ENCODE measurements at places on chromosomes 2 and 18. TPM values are rescaled to one million over a fixed set of nuclear protein-coding genes. Genes with fewer than 3 reads are reported as not detected.

DNA sequence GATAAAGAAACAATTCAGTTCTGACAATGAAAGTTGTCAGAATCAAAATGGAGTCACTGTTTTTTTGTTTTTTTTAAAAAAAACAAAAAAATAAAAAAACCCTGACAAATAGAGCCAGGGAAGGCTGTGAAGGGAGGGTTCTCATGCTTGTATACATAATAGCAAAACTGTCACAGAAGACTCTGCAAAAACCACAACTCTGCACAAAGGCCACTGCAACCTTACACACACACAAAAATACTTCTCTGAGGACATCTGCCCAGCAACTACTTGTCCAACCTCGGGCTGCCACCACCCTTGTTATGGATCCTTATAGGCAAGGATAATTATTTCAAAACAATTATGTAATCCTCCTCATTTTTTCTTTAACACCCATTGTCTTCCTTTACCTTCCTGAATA is 41.9 kb upstream of the C2orf66 start:
- H3K36me3 ChIP-seq: peaks cover 48% of the 10 kb centered on the region
- H3K27me3 ChIP-seq: no peaks in the 10 kb centered on the region
- H3K27ac ChIP-seq: peak overlapping the region; percentile 28
- H3K4me1 ChIP-seq: peaks cover 28% of the 10 kb centered on the region

DNA sequence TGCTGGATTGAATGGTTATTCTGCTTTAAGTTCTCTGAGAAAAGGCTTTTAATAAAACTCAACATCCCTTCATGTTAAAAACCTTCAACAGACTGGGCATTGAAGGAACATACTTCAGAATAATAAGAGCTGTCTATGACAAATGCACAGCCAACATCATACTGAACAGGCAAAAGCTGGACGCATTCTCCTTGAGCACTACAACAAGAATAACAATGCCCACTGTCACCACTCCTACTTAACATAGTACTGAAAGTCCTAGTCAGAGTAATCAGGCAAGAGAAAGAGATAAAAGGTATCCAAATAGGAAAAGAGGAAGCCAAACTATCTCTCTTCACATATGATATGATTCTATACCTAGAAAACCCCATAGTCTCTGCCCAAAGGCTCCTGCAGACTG is 641.4 kb downstream of the IRS1 start:
- no peak overlapping the region for H3K4me3 ChIP-seq
- no peak for DNase-seq
- no peaks in the 10 kb centered on the region for H3K36me3 ChIP-seq
- H3K27ac ChIP-seq: no peak overlapping the region

DNA sequence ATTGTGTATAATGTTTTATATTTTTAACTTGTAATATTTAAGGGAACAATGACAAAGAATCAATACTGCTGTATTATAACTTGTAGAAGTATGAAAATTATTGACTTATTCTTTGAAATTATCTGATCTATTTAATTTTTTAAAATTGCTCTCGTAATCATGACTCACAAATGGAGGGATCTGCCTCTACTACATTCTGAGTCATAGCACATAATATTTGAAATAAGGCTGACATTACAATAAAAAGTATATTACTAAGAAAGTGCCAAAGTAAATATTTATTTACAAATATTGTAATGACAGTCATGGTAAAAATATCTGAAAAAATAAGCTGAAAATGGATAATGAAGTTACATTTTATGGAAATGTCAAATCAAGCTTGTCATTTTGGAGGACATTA is 1144.6 kb upstream of the CDH2 start:
- no peak overlapping the region for H3K4me3 ChIP-seq
- no peak overlapping the region for H3K27ac ChIP-seq
- H3K4me1 ChIP-seq: no peaks in the 10 kb centered on the region
- H3K36me3 ChIP-seq: no peaks in the 10 kb centered on the region
- H3K27me3 ChIP-seq: no peaks in the 10 kb centered on the region

- no peak overlapping the region for H3K4me3 ChIP-seq
- no peaks in the 10 kb centered on the region for H3K36me3 ChIP-seq
- H3K27ac ChIP-seq: no peak overlapping the region
- no peak for DNase-seq
Observed at GRCh38 chr2:12603781-12604295, 112.9 kb upstream of the TRIB2 start.

DNA sequence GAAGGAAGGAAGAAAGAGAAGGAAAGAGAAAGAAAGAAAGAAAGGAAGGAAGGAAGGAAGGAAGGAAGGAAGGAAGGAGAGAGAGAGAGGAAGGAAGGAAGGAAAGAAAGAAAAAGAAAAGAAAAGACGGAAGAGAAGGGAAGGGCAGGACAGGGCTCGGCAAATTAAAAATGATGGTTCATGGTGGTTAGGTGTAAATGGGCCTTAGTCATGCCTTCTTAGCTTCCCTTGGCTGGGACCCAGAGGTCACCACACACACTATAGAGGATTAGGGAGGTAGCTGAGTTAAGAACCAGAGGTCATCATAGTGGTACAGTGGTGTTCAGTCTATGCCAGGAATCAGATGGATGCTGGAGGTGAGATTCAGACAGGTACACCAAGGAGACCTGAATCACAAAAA is 9.3 kb upstream of the ATL2 start:
- no peak overlapping the region for H3K4me3 ChIP-seq
- peaks cover 3% of the 10 kb centered on the region for H3K27me3 ChIP-seq
- H3K4me1 ChIP-seq: peaks cover 20% of the 10 kb centered on the region
- no peak for DNase-seq

GRCh38 chr2:238228700-238229099 is 11.1 kb downstream of the HES6 start:
- peaks cover 29% of the 10 kb centered on the region for H3K27me3 ChIP-seq
- H3K4me1 ChIP-seq: peaks cover 13% of the 10 kb centered on the region
- no peak overlapping the region for H3K27ac ChIP-seq

DNA sequence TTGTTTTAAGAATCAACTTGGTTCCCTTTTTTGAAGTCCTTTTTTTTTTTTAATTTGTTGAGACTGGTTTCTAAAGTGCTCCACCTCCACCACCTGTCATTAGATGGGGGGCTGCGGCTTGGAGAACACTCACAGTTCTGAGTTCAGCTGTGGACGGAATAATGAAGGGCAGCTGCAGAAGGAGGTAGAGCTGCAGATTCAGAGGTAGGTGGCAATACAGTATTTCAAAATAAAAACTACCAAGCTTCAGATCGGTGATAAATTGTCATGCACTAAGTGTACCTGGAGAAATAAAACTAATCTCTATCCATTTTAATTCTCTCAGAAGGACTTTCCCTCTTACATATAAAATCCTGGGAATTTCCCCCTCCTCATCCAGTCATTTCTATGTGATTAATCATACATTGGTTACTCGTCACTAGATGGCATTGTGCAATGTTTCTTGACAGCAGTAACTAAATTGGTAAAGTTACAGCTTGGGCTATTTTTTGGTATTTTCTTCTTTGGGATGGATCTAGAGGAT is 81.1 kb upstream of the SLC39A10 start:
- H3K27ac ChIP-seq: peak overlapping the region; percentile 40
- no peak for DNase-seq
- H3K4me1 ChIP-seq: peaks cover 31% of the 10 kb centered on the region
- H3K27me3 ChIP-seq: no peaks in the 10 kb centered on the region
- H3K4me3 ChIP-seq: no peak overlapping the region

DNA sequence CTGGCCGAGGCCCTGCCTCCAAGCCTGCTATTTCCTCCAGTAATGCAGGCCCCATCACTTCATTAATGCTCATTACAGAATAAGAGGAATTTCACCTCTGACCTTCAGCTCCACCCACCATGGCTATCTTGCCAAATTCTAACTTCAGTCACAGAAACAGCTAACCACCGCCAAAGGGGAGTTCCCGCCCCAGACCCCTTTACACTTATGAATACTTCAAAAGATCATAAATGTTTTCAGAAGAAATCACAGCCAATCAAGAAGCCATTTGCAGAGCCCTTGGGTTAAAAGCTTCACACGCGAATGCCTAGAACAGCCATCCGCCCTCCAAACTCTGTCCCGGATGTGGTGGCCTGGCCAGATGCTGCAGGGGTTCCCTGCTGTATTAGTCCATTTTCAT is 73.8 kb upstream of the TWIST2 start:
- peaks cover 11% of the 10 kb centered on the region for H3K27me3 ChIP-seq
- no peak for DNase-seq
- no peak overlapping the region for H3K4me3 ChIP-seq
- no peaks in the 10 kb centered on the region for H3K36me3 ChIP-seq
- H3K4me1 ChIP-seq: no peaks in the 10 kb centered on the region
- no peak overlapping the region for H3K27ac ChIP-seq

GRCh38 chr2:216246766-216247165 is 125.5 kb downstream of the MARCHF4 start:
- no peak overlapping the region for H3K27ac ChIP-seq
- no peaks in the 10 kb centered on the region for H3K36me3 ChIP-seq
- H3K4me1 ChIP-seq: no peaks in the 10 kb centered on the region
- no peak for DNase-seq
- no peak overlapping the region for H3K4me3 ChIP-seq

- H3K4me3 ChIP-seq: no peak overlapping the region
- H3K27me3 ChIP-seq: peaks cover 51% of the 10 kb centered on the region
- peaks cover 5% of the 10 kb centered on the region for H3K36me3 ChIP-seq
Observed at GRCh38 chr18:23703057-23703986, 14.1 kb downstream of the LAMA3 start.

DNA sequence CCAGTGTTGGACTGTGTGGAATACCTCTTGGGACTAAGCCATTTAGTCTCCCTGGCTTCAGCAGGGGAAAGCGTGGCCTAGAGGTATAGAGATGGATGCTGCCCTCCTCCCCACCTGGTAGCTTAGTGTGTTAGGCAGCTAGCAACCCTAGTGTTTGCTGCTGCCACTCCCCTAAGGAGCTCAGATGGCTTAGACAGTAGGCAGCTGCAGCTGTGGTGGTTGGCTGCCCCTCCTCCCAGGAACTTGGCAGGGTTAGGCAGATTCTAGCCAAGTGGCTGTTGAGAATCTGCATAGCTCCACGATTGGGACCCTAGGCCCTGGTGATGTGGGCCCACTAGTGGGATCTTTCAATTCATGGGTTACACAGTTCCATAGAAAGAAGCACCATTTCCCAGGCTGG is 550.4 kb upstream of the CHAC2 start:
- no peak overlapping the region for H3K4me3 ChIP-seq
- H3K27me3 ChIP-seq: no peaks in the 10 kb centered on the region
- no peaks in the 10 kb centered on the region for H3K4me1 ChIP-seq
- no peak overlapping the region for H3K27ac ChIP-seq
- H3K36me3 ChIP-seq: no peaks in the 10 kb centered on the region

DNA sequence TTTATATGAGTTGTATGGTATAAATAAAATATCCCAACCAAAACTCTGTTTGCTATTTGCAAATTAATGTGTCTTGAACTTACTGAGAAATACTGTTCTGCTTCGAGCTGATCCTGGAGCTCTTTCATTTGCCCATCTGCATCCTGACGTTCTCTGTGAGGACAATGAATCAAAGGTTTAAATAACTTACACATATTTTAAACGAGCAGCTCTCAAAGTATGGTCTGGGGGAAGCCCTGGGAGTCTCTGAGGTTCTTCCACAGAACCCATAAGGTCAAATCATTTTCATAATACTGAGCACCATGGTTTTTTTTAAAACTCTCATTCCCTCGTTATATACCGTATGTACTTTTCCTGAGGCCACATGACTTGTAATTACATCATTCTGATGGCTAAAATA is 46.7 kb downstream of the SLC66A3 start:
- peaks cover 19% of the 10 kb centered on the region for H3K36me3 ChIP-seq
- H3K4me1 ChIP-seq: peaks cover 21% of the 10 kb centered on the region
- H3K27ac ChIP-seq: no peak overlapping the region
- no peak for DNase-seq

DNA sequence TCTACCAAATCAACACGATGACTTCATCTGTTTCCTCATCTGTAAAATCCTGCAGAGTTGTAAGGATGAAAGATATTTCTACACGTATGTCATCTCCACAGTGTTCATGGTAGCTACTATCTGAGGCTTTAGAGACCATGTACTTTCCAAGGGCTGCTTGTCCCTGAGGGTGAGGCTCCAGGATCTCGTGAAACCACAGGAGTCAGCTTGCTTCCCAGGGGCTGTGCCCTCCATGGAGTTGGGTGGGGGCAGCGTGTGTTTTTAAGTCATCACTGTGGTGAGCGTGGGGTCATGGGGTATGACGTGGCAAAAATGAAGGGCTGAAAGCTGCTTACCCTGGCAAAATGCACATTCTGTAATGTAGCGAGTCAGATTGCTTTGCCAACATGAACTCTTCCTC is 81.6 kb downstream of the ASAP2 start:
- no peaks in the 10 kb centered on the region for H3K36me3 ChIP-seq
- H3K27ac ChIP-seq: no peak overlapping the region
- no peak overlapping the region for H3K4me3 ChIP-seq
- no peak for DNase-seq
- peaks cover 36% of the 10 kb centered on the region for H3K27me3 ChIP-seq

DNA sequence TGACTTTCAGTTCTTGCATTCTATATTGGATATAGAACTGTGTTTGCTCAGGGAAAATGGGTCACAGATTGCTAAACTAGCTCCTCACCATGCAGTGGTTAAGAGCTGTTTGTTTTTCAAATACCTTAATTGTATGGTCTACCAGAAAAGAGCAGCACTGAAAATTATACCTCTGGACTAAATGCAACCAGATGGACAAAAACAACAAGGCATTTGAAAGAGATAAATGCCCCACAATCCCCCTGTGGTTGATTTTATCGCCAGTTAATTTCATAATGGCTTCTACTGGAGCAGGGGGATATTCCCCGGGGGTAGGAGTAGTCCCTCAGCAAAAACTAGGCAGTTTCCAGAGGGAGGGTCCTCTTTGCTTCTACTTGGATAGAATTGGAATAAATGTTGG is 267.9 kb upstream of the TNP1 start:
- no peak for DNase-seq
- H3K27ac ChIP-seq: no peak overlapping the region
- H3K4me3 ChIP-seq: no peak overlapping the region
- H3K27me3 ChIP-seq: peaks cover 5% of the 10 kb centered on the region
- H3K4me1 ChIP-seq: no peaks in the 10 kb centered on the region

DNA sequence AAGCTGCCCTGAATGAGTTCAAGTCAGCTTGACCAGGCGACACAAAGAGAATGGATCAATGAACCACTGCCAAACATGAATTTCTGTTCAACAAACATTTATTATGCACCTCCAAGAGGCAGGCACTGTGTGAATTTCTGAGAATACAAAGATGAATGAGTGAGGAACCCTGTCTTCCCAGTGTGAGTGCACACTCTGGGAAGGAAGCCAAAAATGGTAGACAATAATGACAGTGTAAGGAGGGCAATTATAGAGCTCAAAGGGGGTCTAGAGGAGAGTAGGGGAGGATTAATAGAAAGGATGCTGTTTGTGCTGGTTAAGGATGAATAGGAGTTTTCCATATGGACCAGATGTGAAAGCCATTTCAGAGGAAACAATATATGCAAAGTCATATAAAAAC is 213.4 kb downstream of the DCC start:
- H3K4me3 ChIP-seq: no peak overlapping the region
- no peaks in the 10 kb centered on the region for H3K36me3 ChIP-seq
- no peak for DNase-seq
- H3K27me3 ChIP-seq: no peaks in the 10 kb centered on the region
- no peak overlapping the region for H3K27ac ChIP-seq

HOXD9 gene
- total RNA-seq: not detected

DNER gene
- total RNA-seq: not detected

SP140 gene
- total RNA-seq: 142 TPM

TTC32 gene
- total RNA-seq: 37.2 TPM

MYO3B gene
- total RNA-seq: 0.38 TPM

OXER1 gene
- 0.21 TPM for total RNA-seq

LHCGR gene
- total RNA-seq: not detected
